ENCODE measurements at places on chromosomes 7 and 10.

DNA sequence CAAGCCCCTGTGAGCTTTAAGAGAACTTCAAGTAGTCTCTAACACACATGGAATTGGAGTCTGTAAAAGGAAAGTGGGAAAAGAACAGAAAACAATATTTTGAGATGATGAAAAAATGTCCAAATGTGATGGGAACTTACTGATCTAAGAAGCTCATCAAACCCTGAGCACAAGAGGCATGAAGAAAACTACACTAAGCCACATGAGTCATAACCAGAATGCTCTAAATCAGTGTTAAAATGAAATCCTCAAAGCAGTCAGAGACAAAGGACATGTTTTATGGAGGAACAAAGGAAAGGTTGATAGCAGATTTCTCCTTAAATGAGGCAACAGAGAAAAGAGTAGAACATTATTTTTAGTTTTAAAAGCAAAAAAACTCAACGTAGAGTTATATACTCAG lies 37.2 kb downstream of the ZNF33A start:
- DNase-seq, result no peak

GRCh38 chr10:129785536-129785981 lies 178.5 kb downstream of the EBF3 start:
- no peak for DNase-seq

- DNase-seq, result no peak
Observed at GRCh38 chr7:122217125-122217524, 73.1 kb upstream of the AASS start.

- no peak for DNase-seq
Observed at GRCh38 chr10:110868981-110869380, 2.7 kb upstream of the PDCD4 start.

DNA sequence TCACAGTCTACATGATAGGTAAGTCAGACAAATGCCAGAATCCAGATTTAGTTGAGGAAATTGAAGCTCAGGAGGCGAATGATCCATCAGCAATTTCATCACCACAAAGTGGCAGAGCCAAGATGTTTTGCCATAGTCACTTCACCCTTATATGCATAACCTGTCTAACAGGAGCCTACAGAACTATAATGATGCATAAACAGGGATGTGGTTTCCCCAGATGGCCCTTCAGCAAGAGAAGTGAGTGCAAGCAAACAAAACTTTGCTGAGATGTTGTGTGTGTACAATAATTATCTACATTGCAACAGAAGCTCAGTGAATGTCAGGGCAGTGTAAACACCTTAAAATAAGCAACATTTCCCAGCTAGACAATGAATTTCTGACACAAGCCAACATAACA lies 28.6 kb downstream of the PON3 start:
- DNase-seq, result no peak

DNA sequence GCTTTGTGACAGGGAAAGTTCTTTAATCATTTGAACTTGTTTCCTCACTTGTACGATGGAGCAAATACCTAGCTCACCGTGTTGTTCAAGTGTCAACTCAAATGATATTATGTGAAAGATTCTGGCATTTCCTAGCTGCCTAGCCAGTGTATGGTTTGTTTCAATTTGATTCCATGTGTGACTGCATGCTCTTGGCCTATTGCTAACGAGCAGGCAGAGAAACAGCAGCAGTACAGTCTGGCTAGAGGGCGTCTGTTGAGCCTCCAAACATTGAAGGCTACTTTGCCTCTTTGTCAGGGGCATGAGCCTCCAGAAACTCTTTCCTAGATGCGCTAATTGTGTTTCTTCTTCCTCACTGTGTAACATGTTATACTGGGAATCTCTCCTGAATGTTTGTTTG lies 417.4 kb downstream of the EXOC4 start:
- DNase-seq, result no peak

DNA sequence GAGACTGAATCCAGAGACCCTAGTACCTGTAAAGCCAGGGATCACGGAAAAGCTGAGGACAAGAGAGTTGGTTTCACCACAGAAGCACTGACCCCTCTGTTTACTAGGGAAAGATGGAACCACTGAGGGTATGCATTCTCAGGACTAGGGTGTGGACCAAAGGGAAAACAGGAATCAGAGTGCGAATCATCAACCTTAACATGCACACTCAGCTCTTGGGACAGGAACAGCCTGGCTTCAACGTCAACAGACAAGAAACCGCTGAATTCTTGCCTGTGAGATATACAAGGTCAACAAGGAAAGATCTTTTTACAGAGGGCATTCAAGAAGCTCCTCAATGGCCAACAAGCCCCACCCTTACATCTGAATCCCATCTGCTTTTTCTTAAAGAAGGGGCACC lies 14.9 kb downstream of the TNRC18 start:
- DNase-seq, result no peak

DNA sequence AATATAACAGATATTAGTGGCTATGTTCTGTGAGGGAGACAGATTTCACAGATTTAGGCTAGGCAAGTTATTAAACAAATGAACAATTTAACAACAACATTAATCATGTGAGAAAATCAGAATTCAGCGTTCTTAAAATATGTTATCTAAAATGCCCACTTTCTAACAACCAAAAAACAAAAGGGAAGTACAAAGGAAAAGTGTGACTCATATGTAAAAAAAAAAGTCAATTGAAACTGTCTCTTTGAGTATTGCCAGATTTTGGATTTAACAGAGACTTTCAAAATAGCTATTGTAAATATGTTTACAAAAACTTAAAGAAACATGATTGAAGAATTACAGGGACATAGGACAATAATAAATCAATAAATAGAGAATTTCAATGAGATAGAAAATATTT lies 34.8 kb upstream of the ARHGAP22 start:
- no peak for DNase-seq

DNA sequence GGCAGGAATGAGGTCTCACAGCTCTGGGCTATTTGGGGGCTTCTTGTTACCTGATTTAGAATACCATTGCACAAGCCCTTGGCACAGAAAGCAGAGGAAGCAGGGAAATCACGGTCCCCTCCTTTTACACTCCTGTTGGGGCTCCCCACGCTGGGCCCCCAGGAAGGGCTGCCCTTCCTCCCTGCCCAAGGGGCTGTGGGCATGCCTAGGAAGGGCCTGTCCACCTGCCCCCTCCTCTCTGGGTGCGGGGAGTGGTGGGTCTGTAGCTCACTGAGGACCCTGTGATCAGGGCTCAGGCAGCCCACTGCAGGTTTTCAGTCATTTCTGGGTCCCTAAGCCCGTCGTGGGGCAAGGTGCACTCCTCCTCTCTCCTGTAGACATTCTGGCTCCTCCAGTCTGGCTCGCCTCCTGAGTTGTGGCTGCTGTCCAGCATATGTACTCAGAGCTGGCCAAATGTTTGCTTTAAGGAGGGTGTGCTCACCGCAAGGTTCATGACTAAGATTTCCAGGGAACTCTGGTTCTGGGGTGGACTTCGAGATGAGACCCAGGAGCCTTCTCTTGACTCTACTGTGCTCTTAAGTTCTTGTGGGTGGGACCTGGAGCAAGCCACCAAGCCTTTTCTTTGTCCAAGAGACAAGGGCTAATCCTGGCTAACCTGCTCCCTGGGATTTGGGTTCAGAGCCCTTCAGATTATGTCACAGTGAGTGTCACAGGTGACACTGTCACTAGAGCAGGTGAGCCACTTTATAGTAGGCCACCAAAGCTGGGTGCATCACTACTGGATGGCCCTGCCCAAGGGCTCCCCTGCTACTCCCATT lies 56.0 kb downstream of the TACR2 start:
- no peak for DNase-seq

- no peak for DNase-seq
Observed at GRCh38 chr10:47344996-47345870, 2.9 kb upstream of the RBP3 start.

GRCh38 chr10:109187677-109188076 lies 735.6 kb downstream of the XPNPEP1 start:
- no peak for DNase-seq

DNA sequence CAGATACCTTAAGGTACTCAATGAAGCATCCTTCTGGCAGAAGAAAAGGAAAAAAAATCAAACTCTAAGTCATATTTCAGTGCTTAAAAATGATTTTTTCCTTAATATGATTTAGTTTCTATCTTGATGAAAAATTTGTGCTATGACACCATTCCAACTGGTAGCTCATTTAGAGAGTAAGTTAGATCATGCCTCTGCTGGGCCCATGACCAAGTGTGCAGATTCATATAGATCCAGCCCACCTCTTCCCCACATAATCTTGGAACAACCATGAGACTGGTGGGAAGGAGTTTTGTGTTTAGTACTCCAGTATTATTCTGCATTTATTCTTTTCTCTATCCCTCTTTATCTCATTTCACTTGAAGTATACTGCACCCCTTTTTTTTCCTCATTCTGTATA lies 908.3 kb downstream of the KCNMA1 start:
- no peak for DNase-seq

- no peak for DNase-seq
Observed at GRCh38 chr10:103759100-103759781, 96.1 kb downstream of the SH3PXD2A start.

DNA sequence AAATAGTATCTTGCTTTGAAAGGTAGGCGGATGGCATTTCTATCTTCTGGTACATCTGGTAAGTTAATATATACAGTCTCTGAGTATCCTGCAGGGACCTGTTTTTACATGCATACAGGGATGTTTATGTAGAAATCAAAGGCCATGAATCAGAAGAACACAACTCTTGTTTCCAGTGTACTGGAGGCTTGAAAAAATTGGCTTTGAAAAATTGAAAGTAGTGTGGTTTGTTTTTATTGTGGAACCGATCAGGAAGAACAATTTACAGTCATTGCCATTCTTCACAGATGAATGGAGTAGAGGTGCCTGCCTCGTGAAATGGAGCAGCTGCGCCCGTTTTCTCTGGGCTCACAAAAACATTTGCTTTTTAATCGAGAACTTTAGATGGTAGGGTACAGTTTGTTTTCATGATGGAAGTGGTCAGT lies 54.0 kb upstream of the RPA3 start:
- DNase-seq, result no peak

GRCh38 chr7:158858592-158859503 lies 2.5 kb downstream of the DYNC2I1 start:
- no peak for DNase-seq

DNA sequence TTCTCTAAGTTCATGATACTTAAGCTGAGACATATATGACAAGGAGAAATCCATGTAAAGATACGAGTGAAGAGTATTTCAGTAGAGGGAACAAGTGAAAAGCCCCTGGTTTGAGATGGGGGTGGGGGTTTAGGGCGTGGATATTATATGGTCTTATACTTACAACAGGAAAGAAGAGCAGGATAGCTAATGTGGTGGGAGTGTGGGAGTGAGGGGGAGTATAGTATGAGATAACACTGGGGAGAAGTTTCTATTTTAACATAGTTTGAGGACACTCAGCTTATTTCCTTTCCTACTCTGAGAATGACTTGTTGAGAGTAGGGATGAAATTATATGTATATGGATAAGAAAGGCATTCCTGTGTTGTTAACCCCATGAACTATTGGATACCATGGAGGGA lies 36.5 kb downstream of the MCU start:
- no peak for DNase-seq

DNA sequence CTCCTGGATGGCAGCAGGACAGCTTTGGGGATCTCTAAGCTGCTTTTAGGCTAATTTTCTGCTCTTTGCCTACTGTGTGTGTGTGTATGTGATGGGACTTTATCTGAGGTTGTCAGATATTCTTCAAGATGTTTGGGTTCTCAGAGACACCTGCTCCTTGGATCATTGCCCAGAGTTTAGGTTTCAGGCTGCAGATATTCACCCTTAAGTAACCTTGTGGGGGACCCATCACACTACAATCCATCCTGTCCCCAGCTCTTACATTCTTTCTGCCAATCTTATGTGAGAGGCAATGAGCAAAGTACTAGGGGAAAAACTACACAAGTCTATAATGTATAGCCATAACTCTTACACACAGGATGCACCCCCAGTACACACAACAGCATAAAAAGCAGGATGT lies 263.0 kb upstream of the ZWINT start:
- DNase-seq, result no peak

DNA sequence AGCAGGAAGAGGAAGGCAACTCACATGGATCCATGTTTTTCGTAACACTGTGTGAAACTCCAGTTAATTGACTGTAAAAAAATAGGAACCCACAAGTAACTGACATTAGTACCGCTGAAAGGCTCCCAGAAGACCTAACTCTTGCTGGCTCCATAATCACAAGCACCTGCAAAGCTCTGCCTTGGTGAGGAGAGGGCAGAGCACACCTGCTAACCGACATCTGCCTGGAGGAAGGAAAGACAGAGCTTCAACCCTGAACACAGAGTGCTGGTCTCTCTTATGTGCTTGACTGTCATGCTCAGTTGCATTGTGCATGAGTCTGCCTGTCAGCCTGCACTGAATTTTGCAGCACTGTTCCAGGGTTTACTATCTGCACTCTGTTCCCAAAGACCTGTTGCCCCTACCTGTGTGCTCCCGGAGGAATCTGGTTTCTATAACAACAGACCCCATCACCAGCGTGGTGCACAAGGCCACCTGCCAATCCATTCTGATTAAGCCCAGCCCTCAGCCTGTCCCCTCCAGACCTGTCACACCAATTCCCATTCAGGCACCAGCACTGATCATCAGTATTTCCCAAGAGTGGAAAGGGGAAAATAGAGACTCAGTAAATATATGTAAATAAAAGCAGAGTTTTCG lies 63.1 kb upstream of the ANKRD1 start:
- no peak for DNase-seq

- DNase-seq, result no peak
Observed at GRCh38 chr10:66180021-66180420, 745.8 kb upstream of the LRRTM3 start.

DNA sequence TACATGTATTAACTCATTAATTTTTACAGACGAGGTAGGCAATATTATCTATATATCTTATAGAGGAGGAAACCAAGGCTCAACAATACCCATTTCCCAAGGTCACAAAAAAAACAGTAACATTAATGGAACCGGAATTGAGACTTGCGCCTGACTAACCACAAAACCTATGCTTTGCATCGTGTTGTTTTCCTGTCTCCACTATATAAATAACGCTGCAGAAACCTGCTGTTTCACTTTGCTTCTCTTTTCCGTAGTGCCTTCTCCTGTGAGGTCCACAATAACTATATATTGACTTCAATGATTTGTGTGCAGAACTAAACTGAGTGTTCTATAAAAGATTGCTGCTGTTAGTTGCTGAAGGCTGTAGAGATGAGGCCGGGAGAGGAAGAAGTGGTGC lies 97.7 kb upstream of the RPA3 start:
- DNase-seq, result no peak

DNA sequence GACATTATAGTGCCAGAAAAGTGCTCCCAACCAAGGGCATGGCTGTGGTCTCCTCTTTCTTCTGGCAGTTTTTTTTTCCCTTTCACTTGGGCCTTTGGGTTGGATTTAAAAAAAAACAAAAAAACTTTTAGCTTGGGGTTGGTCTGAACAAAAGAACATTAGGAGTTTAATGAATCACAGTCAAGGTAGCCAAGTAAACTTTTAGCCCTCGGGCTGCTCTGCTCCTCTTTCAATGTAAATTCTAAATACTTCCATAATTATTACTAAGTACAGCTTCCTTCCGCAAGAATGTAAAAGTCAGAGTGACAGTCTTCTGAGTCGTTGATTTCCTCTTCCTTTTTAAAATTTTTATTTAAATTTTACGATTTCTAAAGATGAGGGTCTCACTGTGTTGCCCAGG lies 79.2 kb downstream of the NRF1 start:
- DNase-seq, result no peak

GRCh38 chr10:14673189-14673861 lies 101.4 kb downstream of the FAM107B start:
- DNase-seq, result no peak

- no peak for DNase-seq
Observed at GRCh38 chr7:2644220-2644561, 12.4 kb downstream of the TTYH3 start.

All from amygdala (tissue), 56 donors.